ENCODE measurements at places on chromosomes 2 and 18. TPM values are rescaled to one million over a fixed set of nuclear protein-coding genes. Genes with fewer than 3 reads are reported as not detected.

LONRF2 gene
- 0.32 TPM for total RNA-seq

REG3A gene
- total RNA-seq, result not detected

RAD51AP2 gene
- not detected for total RNA-seq

RAB6C gene
- total RNA-seq, result not detected

PLEKHH2 gene
- 0.55 TPM for total RNA-seq

TUBA3E gene
- 0.09 TPM for total RNA-seq

RAB17 gene
- 0.60 TPM for total RNA-seq

KCNK3 gene
- total RNA-seq, result 0.46 TPM

ALKAL2 gene
- total RNA-seq, result not detected

EGR4 gene
- not detected for total RNA-seq

SPC25 gene
- 3.6 TPM for total RNA-seq

C1QL2 gene
- total RNA-seq, result not detected

Data from smooth muscle cell of the umbilical artery (primary cell).